Neural progenitor cell (in vitro differentiated cells): ENCODE measurements at places on chromosomes 5 and 9. TPM values are rescaled to one million over a fixed set of nuclear protein-coding genes. Genes with fewer than 3 reads are reported as not detected.

- DNase-seq: no peak
Observed at GRCh38 chr5:125874717-125875116, 548.5 kb upstream of the GRAMD2B start.

DNA sequence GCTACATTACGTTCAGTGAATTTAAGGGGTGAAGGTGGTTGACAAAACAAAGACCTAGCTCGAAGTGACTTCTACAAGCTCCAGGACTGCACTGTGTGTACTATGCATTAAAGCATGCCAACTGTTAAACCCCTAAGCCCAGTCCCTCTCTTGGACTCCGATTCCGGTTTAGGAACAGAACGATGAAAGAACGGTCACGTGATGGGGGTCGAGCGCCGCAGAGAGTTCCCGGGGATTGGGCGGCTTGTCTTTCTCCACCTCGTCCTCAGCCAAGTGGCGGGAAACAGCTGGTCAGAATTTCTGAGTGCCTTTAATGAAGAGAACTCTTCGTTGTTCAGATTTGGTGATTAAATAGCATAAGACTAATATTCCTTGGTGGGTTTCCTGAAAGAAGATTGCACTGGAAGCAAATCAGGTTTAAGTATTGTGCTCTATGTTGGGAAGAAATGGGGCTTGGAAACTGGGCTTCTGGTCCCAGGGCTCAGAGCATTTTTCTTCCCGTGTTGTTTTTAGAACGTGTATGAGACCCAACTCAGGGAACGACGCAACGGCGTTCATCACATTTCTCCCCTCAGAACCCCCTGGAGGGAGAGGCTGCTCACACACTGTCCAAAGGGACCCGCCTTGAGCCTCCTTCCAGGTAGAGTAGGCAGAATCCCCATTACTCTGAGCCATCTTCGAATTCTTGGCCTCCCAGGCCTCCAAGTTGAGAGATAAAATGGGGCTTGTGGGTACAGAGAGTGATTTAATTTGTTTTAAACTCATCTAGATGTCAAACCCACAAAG is 25.3 kb downstream of the IRX2 start:
- no peak for DNase-seq

DNA sequence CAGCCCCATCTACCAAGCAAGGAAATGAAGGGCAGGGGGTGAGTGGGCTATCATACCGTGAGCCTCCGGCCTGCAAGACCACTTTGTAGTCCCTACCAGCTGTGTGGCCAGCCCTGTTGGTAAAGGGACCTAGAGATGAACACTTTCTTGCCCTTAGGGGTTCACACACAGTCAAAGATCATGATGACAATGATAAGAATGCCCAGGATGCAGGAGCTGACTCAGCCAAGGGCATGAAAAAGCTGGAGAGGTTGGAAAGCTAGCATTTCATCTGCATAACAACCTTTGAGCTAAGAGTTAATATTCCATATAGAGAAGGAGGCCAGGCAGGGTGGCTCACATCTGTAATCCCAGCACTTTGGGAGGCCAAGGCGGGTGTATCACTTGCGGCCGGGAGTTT is 19.2 kb upstream of the FGFR4 start:
- no peak for DNase-seq

DNA sequence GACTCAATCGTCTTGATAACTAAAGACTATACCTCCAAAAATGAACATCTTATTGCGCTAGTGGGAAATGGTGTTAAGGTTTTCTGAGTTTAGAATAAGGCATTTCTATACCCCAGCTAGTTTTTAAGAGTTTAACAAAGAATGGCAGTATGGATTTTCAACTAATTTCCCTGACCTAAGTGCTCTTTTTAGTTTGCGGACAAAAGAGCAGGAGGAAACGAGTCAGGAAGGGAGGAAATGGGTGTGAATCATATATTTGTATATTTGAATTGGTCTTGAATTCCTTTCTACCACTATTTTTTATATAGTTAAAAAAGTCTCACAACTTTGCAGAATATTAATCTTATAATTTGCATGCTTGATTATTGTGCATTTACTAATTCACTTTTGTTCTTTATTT is 516.3 kb upstream of the ZNF608 start:
- no peak for DNase-seq

AQP3 gene
- total RNA-seq: 0.45 and 0.90 TPM in 2 replicates
